ENCODE measurements at places on chromosomes 3 and 15.

GRCh38 chr3:32117320-32117719 is 10.9 kb downstream of the GPD1L start:
- no peak for DNase-seq

DNA sequence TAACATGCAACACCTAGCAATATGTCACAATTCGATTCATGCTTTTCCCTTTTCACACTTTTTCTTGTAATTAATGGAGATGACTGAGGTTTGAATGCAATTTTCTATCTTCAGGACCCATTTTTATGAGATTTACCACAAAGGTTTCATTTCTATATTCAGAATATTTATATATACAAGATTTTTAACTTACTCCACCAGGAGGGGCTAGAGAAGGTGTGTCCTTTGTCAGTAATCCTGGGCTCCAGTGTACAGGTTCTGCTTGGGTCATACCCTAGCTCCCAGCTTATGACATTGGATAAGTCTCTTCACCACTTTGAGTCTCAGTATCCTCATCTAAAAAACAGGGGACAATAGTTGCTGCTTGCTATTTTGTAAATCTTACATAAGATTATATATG is 95.7 kb upstream of the SLC24A5 start:
- DNase-seq, result no peak

DNA sequence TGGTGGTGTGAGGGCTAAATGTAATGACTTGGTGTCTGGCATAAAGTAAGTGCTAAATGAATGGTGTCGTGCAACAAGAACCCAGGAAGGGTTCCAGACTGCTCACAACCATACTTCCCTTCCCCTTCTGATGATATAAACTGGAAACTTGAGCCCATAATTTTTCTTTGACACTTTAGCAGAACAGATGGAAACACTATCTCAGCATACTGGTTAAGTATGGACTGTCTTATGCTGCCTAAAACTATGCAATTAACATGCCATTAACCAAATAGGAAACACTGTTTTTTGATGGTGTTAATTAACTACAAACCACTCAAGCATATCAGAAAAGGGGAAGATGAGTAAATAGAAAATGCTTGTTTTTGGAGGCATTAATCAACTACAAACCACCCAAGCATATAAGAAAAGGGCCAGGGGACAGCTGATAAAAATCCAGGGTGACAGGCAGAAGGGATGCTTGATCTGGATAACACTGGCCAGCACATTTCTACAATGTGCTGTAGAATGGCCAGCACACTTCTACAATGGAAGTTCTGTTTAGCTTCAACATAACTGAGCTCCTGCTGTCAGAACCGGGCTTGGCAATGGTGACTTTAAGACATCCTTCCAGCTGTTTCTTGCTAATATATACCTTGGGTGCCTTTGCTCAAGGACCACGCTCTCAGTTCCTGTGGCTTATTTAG is 85.5 kb upstream of the FAM3D start:
- DNase-seq, result no peak

GRCh38 chr3:87181551-87181950 is 45.6 kb upstream of the CHMP2B start:
- DNase-seq, result no peak

DNA sequence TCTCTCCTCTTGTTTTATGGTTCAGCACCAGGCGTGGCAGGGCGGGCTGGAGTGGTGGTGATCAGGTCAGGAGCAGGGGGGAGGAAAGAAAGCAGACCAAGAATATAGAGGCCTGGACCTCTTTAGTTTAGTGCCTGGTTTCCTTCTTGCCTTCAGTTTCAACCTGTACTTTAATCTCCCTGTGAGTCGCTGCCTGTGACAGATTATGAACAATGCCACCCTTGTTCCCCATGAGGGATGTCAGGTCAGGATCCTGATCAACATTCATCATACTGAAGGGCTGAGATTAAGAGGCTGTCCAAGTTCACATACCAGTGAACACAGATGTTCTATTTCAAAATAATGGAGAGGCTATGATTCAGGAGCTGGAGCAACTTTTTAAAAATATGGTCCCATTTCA is 11.4 kb downstream of the ENTPD3 start:
- DNase-seq, result no peak

GRCh38 chr3:194617827-194618226 is 15.4 kb downstream of the TMEM44 start:
- DNase-seq, result peak; percentile 22

GRCh38 chr15:88897456-88898194 is 2.3 kb upstream of the HAPLN3 start:
- DNase-seq, result peak; percentile 88

DNA sequence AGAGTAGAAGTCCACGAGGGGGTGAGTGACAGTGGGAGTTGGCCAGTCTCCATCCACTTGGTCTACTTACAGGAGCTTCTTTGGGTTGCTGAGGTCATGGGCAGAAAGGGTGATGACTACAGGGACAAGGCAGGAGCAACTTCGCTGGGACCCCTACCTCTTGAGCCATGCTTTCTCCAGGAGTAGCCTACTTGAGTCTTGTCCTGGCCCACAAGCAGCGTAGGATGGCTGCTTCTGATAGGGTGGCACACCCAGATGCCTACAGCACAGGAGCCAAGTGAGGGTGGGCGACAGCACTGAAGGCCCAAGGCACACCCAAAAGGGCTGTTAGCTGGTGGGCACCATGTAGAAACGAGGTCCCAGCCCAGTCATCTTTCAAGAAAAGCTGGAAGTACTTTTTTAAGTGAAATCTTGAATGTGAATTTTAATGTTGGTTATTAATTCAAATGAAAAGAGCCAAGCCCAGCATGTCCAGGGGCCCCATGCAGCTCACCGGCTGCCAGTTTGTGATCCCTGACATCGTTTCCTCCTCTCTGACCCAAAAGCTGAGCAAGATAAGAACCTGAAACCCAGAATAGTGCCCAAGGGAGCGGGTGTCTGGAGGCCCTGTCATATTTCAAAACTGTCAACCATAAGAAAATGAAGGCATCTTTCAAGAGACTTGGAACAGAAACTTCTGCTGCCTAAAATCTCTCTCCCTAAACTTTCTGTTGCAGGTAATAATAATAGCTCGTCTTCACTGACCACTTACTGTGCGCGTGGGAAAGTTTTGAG is 2.2 kb upstream of the CPEB1 start:
- no peak for DNase-seq

DNA sequence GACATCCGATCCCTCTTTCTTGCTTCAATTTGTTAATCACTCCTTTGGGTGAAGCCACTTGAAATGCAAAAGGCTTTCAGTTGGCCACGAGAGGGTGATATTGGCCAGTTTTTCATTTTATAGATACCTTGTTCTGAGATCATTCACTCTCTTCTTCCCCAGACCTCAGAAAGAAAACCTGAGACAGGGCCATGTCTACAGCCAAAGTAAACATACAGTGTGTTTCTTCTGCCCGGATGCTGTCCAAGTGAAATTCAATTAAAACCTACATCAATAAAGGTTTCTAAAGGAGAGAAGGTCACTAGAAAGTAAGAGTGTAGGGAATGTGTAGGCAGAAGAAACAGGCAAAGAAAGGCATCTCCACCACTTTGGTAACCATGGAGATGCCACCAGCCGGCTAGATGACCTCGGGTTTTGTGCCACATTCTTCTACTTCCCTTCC is 39.5 kb upstream of the FMN1 start:
- DNase-seq, result peak; percentile 62

Measured in EH (cell line).